ENCODE measurements at places on chromosomes 6 and 20. TPM values are rescaled to one million over a fixed set of nuclear protein-coding genes. Genes with fewer than 3 reads are reported as not detected.

- no peak for DNase-seq
These were observed 88.6 kb upstream of the SLC35F1 start for GRCh38 chr6:117818449-117818848.

Gene TREM1
- total RNA-seq = 2.2 TPM

DNA sequence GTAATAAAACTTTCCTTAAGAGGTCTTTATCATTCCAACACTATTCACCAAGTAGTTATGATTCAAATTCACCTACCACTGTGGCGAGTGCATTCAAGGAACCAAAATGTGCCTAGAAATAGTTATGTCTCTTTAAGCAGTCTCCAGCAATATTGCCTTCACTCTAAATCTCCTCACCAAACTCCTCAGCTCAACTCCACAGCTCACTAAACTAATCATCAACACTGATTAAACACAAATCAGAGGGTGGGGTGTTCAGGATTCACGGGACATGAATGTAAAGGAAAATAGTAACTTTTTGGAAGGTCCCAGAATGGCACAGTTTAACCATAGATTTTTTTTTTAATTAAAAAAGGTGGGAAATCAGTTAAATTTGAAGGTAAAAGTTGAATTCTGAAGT lies 70.5 kb upstream of the THEMIS start:
- no peak for DNase-seq

GRCh38 chr6:131692031-131692430 lies 9.2 kb downstream of the OR2A4 start:
- DNase-seq = no peak

GRCh38 chr6:131754088-131754487 lies 43.3 kb upstream of the CTAGE9 start:
- DNase-seq = no peak

Gene GNAS-AS1
- not detected for total RNA-seq

DNA sequence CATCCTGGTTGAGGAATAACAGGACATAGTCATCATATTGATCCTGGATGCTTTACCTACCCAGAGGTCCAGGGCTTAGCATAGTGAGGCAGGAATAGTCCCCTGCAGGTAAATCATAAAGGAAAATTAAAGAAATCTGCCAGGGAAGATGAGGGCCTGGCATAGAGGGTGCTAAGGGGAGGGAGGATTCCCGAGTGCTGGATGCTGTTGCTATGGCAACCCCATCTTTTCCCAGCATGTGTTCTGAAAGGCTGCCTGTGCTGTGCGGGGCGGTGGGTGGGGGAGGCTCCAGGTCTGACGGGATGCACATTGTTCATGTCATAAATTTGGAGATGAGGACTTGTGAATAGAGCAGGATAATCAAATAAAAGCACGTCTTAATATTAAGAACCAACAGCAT lies 212.6 kb upstream of the PCSK2 start:
- no peak for DNase-seq

DNA sequence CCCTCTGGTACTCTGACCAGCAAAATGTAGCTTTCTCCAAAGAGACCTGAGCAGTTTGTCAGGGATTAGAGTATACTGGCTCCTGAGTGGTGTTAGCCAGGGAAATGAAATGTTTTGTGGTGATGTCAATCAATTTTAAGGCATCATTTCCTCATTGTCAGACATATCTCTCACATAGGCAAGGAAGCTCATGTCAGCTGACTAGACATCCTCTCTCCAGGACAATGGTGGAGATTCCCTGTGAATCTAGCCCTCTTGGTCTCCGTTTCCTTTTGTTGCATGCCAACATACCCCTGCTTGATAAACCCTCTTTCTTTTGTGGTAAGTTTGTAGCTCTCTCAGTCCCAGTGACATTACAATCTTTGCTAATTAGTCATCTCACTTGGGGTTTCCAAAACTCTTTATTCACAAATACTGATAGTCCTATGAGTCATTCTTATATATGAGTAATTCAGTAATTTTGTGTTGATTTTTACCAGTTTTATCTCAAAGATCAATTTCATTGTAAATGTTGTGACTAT lies 135.6 kb upstream of the PTPRK start:
- no peak for DNase-seq

DNA sequence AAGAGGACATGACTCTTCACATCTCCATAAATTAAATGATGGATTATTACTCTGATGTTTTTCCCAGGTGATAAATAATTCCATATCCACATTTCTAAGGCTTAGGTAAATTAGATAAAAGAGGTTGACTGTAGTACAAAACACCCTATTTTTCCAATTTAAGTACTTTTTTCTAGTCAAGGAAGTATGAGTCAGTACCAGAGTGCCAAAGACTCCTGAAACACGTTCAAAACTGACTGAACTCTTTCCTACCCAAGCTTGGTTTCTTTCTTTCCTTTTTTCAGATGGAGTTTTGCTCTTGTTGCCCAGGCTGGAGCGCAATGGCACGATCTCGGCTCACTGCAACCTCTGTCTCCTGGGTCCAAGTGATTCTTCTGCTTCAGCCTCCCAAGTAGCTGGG lies 85.0 kb downstream of the DOK5 start:
- DNase-seq = no peak

Gene SLC26A8
- not detected for total RNA-seq

DNA sequence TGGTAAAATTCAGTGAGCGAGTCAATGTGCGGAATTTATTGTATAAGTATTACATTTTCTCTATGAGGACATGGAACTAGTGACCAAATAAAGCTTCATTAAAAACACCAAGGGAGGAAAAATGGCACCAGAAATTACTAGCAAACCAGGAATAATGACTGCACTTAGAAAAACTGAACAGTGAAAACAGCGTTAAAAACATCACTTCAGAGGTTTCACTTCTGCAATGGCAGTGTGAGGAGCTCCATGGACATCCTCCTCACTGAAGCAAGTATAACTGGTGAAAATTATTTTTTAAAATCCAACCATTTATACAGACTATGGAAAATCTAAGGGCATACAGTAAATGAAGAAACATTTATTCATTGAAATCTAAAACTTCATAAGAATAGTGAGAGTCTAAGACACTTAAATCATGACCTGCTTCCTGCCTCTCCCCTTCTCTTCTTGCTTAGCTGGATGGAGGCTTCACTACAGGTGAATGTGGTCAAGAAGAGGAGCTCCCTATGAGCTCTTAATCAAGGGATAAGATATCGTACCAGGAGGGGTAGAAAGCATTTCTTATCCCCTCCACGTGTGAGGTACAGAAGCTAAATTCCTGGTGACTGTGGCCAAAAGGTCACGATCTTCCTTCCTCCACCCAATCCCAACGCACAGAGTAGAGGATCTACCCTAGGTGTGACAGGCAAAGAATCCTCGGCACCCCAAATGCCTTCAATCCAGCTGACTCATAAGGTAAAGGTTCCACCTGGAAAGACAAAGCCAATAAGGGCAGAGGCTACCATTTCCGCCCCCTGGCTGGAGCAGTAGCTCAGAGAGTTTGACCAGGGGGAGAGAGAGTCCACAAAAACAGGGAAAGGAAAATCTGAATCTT lies 12.3 kb upstream of the ASF1A start:
- DNase-seq = no peak

Gene C20orf96
- total RNA-seq = 3.0 TPM

Gene CYB5R4
- total RNA-seq = 8.1 TPM

- DNase-seq = no peak
These were observed 213.6 kb upstream of the PLCB4 start for GRCh38 chr20:8855315-8855714.

Gene ADAM33
- total RNA-seq = 10.2 TPM

- DNase-seq = no peak
These were observed 40.1 kb downstream of the FAM120B start for GRCh38 chr6:170346649-170347048.

Gene CRISP3
- total RNA-seq = 22.7 TPM

Gene OR2J3
- total RNA-seq = not detected

DNA sequence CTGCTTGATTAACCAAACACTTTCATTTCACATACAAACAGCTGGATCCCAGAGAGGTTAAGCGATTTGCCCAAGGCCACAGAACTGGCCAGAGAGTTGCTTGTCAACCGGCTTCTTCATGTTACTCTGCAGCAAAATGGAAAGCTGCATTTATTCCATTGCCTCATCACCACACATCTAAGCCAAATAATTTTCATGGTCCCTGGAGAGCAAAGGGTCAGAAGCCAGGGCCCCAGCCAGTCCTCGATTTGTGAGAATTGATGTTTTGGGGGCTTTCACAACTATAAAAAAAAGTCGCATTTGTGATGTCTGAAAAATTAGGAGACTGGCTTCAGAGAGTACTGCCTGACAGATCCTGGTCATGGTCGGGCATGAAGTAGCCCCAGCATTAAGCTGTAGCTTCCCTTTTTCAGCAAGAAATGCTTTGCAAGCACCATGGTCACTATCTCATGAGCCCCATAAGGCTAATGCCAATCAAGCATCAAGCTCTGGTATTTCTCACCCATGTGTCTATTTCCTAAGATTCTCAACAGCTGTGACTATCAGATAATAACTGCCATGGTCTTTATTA lies 95.8 kb downstream of the BANF2 start:
- DNase-seq = no peak

Gene FOXQ1
- 81.9 TPM for total RNA-seq

Gene SLC17A2
- not detected for total RNA-seq

GRCh38 chr6:140051521-140052512 lies 677.4 kb upstream of the CITED2 start:
- no peak for DNase-seq

DNA sequence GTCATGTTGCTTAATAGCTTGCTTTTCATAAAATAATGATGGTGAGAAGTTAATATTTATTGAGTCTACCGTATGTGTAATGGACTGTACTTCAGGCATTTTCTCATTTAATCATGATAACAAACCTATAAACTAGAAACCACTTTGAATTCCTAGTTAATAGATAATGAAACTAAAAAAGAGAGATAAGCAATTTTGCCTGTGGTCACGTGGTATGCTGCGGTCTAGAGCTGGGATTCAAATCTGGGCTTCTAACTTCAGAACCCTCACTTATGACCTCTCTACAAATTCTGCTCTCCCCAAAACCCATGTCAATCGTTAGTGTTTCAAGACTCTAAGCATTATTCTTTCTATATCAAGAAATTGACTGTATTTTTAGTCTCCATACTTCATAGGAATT lies 700.7 kb downstream of the PRKN start:
- no peak for DNase-seq

Gene CYP39A1
- total RNA-seq = 39.0 TPM

DNA sequence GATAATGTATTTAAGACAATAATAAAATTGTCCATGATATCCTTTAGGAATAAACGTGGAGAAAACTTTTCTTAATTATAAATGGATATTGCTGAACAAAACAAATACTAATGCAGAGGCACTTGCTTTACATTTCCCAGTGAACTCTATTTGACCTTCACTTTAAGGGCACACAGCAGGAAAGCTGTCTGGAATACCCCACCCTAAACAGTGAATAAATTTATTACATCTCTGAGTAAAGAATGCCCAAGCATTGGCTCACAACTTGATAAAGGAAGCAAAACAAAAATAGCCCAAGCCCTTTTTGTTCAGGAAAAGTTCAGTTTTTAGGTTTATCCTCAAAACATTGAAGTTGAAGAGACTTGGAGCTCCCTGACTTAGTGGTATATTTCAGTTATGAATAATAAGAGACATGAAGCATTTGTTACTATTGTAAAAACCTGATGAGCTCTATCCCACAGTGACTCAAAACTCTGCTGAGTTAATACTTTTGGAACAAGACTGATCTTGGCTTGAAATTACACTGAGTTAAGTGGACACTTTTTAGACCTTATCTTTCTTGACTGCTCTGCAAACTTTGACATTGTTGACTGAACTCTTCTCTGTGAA lies 353.9 kb downstream of the BCKDHB start:
- no peak for DNase-seq

GRCh38 chr6:115602466-115602865 lies 458.2 kb downstream of the FRK start:
- DNase-seq = no peak

Gene EYS
- total RNA-seq = not detected

- no peak for DNase-seq
These were observed 26.4 kb downstream of the ARMC2 start for GRCh38 chr6:108874470-108875160.

Gene IFT52
- 11.8 TPM for total RNA-seq

DNA sequence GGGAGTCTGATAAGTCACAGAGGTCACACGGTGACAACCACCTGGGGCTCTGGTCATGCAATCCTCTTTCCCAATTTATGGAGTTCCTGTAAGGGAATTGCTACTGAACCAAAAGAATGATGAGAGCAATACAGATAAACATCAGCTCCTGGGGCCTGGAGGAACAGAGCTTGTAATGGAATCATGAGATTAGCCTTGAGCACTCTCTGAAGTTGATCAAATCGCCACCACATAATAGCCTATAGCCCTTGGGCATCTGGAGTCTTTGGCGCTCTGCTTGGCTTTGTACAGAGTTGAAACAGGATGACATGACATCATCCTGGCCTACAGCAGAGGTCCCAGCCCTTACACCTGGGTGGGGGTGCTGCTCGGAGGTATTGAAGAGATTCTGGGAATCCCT lies 154.3 kb upstream of the DTNBP1 start:
- no peak for DNase-seq

- no peak for DNase-seq
These were observed 66.6 kb downstream of the BMP7 start for GRCh38 chr20:57199656-57200405.

GRCh38 chr6:2961506-2961905 lies 9.9 kb downstream of the SERPINB6 start:
- peak; percentile 62 for DNase-seq

DNA sequence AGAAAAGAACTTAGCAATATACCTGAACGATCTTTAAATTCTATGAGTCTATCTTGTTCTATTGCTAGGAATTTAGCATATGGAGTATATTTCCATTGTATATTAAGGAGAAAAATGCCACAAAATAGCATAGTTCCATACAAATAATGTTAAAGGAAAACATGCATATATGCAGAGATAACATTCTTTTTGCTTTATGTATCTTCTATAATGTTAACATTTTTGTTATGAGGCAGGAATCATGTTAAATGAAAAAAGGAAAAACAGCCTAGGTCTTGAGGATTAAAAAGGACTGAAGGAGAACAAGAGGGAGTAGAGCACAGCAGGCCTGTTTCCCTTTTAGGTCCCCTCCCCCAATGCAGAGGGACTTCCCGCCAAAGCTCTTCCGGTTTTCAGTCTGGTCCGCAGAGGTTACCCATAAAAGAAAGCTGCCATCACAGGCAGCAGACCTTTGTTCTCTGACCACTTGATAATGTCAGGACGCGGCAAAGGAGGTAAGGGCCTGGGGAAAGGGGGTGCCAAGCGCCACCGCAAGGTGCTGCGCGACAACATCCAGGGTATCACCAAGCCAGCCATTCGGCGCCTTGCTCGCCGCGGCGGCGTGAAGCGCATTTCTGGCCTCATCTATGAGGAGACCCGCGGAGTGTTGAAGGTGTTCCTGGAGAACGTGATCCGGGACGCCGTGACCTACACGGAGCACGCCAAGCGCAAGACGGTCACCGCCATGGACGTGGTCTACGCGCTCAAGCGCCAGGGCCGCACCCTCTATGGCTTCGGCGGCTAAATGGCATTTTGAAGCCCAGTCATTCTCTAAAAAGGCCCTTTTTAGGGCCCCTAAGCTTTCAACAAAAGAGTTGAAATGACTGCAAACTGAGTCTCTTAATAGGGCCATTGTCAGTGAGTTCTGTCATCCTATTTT lies 108.4 kb upstream of the PRSS16 start:
- DNase-seq = no peak

Gene SAPCD1
- total RNA-seq = 9.3 TPM

Gene MAP1LC3A
- total RNA-seq = 42.6 TPM
